ENCODE measurements at places on chromosomes 4 and X.

DNA sequence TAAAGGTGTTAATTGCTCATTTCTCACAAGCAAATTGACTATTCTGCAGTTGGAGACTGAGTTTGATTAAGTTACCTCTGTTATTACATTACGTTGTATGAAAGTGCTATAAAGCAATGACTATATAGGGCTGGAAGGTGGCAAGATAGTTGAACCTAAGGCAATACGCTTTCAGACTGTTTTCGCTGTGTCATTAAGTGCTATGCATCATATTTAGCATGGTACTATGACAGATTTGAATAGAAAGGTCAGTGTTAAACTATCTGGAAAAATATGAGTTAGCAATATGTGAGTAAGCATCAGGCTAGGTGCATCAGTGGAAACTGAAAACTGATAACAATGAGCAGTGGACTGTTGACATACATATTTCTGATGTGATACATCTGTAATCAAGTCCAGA is 206.0 kb upstream of the ARHGAP24 start:
- DNase-seq: no peak

- DNase-seq: no peak
Observed at GRCh38 chr4:90419124-90419711, 292.0 kb downstream of the CCSER1 start.

DNA sequence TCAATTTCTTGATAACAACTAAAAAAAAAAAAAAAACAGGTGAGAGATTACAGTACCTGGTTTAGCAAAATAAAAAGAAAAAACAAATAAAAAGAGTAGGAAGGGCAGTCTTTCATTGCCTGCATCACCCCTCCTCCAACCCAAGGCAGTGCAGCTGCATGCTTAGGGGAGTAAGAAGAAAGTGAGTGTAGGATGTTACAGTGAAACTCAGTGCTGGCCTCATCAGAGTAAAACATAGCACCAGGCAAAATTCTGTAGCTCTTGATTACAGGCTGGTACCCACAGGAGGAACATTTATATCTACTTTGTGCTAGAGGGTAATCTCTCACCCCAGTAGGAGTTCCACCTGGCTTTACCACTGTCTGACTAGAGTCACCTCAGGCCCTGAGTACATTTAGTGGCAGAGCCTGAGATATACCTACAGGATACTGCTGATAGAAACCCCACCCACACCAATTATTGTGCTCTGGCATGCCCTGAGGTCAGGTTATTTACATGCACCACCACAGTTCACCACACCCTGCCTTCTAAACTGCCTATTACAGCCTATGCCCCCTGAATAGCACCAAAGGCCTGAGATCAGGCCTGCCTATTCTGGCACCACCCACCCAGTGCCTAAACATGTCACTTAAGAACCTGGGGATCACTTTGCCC is 241.6 kb downstream of the PAPSS1 start:
- no peak for DNase-seq

- DNase-seq: no peak
Observed at GRCh38 chrX:123830309-123830708, 29.5 kb upstream of the XIAP start.

- DNase-seq: peak; percentile 36
Observed at GRCh38 chrX:40012039-40012867, 85.5 kb downstream of the BCOR start.

- DNase-seq: no peak
Observed at GRCh38 chr4:141455651-141456050, 180.7 kb upstream of the IL15 start.

DNA sequence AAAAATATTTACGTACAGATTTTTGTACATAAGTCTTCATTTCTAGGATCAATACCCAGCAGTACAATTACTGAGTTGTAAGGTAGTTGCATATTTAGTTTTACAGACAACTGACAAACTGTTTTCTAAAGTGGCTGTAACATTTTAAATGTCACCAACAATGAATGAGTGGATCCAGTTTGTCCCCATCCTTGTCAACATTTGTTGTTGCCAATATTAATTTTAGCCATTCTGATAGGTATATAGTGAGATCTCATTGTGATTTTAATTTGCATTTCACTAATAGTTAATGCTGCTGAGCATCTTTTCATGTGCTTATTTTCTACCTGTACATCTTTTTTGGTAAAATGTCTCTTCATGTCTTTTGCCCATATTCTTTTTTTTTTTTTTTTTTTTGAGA is 30.9 kb upstream of the NOCT start:
- DNase-seq: no peak

DNA sequence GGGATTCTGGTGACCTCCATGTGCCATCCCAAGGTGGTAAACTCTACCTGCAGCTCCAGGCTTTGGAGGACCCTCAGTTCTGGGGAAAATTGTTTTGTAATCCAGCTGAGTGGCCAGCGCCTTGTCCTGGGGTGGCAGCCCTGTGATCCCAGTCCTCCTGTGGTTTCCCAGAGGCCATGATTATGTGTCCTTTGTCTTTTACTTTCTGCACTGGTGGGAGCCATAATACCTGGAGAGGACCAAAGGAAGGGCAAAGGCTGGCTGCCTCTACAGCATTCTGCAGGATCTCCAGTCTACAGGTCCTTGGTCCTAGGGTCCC is 64.0 kb downstream of the NBDY start:
- no peak for DNase-seq

DNA sequence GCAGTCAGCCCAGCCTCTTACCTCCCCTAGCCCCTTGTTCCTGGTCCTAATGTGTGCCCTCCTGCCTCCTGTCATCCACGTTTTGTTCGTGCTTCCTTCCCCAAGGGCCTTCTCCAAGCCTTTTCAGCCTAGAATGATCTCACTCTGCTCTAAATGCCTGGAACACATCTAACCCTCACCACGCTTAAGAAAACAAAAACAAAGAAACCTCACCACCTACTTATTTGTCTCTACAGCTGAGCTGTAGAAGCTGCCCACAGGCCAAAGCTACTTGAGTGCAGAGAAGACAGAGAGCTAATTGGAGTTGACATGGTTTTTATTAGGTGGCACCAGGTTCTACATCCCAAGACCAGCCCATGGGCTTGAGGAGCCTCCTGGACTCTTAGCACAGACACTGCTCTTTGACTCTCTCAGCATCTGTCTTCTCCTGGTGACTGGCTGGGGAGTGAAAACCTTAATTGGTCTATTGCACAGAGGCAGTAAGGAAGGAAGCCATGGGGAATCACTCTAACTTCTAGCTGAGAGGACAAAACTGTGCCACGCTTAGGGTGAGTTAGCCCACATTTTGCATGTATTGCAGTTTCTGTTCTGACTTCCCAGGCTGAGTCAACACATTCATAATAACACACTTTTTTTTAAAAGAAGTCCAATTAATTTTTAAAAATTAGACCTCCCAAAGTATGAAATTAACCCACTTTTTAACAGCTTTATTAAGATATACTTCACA is 52.3 kb upstream of the PDK3 start:
- no peak for DNase-seq

DNA sequence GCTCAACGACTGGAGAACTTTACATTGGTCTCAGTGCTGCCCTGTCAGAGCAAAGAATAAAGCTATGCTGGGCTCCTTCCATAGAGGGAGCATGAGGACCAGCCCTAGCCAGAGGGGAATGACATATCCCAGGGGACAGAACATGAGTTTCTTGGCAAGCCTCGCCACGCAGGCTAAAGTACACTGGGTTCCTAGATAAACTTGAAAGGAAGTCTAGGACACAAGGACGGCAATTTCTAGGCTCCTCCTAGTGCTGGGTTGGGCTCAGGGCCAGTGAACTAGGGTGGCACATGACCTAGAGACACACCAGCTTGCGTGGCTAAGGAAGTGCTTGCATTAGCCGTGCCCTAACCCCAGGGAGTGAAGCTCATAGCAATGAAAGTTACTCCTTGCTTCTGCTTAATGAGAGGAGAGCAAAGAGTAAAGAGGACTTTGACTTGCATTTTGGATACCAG is 141.0 kb downstream of the MAB21L2 start:
- DNase-seq: no peak

DNA sequence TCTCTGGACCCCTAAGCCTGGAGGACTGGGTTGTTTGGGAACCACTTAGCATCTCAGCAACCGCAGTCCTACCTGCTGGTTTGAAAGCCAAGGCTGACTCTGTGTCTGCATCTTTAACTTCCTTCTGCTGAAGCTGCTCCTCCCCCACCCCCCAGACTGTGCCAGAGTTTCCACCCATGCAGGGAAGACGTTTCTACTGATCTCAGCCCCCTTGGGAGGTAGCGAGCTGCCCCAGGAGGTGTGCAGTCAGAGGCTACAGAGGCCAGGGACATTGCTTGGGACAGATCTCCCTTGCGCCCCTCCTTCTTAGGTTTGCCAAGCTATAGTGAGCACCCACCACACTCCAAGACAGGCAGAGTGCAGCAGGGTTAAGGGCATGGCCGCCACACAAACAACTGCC is 4.7 kb upstream of the FATE1 start:
- DNase-seq: no peak

DNA sequence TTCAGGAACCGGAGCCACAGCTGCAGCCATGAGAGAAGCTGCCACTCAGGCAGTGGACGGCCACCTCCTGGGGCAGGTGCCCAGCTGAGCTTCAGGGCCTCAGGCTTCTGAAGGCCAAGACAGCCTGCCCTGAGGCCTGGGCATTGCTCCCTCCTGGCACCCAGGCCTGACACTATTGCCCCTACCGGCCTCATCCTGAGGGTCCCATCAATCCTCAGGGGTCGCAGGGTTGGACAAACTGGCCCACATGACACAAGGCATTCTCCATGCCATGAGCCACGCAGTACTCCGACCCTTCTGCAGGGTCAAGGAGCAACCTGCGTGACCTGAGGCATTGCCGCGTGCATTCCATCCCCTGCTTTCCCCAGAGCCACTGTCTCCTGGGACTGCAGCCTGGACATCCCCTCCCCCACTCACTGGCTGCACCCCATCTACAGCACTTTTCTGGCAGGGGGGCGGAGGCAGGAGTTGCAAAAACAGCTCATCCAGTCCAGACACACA is 3.0 kb upstream of the ZFP92 start:
- no peak for DNase-seq

DNA sequence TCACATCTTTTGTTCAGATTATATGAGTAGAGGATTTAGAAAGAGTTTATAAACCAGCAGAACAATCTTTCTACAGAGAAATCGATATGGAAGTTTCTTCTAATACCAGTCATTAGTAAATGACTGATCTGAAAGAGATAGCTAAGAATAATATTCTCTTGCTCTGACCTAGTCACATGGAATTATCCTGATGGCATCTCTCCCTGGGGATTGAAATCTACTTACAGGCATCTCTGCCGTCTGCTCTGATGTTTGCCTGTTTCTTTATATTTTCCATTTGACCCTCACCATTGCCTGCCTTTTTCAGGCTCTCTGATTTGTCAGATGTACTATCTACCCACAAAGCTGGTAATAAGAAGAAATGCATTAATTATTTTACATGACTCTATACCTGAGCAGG is 1157.3 kb downstream of the PCDH7 start:
- no peak for DNase-seq

DNA sequence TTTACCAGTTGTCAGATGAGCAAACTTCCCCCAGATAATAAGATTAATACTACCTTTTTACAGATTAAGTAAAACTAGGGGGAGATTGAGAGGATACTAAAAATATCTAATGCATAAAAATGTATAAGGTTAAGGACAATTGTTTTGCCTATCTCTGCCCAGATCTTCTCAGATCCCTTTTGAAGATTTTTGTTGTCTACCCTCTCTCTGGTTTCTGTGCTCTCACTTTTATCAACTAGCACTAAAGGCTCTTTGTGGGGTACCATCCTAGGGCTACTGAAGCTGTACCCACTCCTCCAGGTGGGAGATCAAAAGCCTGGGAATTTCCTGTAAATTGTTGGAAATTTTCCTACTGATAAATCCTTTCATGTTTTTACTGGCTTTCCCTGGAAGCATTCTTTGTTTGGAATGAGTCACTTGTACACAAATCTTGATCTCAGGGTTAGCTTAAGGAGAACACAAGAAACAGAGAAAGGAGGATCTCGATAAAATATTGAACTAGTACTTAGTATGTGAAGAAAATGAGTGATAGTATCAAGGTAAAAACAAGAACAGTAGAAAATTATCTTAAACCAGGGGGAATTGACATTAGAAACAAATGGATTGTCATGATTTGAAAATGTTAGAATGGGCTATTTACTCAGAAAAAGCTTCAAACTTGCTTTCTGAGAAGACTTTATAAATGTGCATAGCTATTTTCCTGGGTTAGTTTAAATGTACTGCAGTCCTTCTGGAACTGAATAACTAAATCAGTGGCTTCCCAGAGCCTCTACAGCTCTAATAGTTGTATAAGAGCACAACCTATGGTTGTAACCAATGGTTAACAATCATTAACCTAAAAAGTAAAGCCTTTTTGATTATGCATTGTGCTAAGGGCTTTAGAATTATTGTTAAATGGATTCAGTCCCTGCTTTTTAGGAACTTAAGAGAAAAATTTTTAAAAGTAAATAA is 679.9 kb upstream of the MAGEB2 start:
- no peak for DNase-seq

DNA sequence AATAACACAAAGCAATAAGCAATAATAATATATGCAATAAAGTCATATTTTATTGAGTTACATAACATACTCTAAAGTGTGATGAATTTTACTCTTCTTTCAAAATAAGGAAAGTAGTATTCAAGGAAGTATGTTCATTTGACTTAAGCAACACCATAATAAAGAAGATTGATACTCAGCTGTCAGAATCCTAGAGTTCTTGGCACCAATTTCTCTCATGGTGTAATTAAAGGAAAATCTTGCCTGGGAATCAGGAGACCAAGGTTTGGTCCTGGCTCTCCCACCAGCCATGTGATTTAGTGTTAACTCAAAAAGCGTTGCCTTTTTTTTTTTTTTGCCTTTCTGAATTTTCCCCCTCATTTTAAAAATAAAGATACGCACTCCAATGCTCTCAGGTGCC is 17.1 kb downstream of the MYOZ2 start:
- no peak for DNase-seq

- DNase-seq: no peak
Observed at GRCh38 chr4:101307899-101308298, 39.4 kb downstream of the PPP3CA start.

GRCh38 chrX:39766085-39766726 is 331.6 kb downstream of the BCOR start:
- DNase-seq: no peak

Measured in stimulated activated naive CD8-positive, alpha-beta T cell treated with anti-CD3 and anti-CD28 coated beads, Interleukin-15, amount 100 ng/mL, for 72 hours (primary cell).